D721Med (cell line): ENCODE measurements at places on chromosomes 5 and 9.

- DNase-seq, result no peak
Observed at GRCh38 chr9:27154908-27155307, 45.9 kb downstream of the TEK start.

DNA sequence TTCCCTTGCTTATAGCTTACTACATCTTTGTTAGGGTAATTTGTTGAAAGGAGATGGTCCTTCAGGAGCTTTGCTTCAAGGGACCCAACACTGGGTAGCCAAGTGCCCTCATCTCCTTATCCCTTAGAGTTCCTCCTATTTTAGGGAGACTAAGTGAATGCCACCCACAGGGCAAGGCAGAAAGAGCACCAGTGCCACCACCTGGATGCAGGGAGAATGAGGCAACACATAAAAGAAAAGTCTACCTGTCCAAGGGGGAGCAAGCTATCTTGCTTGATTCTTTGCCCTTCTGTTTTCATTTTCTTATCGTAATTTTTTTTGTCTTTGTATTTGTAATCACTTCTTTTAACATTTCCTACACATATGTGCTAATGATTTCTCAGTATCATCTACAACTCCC is 205.5 kb downstream of the NPR3 start:
- DNase-seq, result no peak

DNA sequence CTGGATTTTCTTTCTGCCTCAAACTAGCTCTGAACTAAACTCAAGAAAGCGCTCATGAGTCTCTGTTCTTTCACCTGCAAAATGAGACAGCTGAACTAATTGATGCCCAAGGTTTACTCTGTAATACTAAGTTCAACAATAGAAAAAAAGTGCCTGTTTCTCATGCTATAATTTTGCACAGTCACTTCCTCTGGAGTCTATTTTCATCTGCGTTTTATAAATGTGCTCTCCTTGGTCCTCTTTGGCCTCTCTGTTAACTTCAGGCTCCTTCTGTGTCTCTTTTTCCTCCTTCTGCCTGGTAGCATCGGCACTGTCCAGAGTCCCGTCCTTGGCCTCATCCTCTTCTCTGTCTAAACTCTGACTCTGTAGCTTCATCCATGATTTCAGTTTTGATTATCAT is 311.9 kb upstream of the TLE4 start:
- no peak for DNase-seq

- DNase-seq, result no peak
Observed at GRCh38 chr5:73136055-73136562, 15.7 kb downstream of the TMEM171 start.

DNA sequence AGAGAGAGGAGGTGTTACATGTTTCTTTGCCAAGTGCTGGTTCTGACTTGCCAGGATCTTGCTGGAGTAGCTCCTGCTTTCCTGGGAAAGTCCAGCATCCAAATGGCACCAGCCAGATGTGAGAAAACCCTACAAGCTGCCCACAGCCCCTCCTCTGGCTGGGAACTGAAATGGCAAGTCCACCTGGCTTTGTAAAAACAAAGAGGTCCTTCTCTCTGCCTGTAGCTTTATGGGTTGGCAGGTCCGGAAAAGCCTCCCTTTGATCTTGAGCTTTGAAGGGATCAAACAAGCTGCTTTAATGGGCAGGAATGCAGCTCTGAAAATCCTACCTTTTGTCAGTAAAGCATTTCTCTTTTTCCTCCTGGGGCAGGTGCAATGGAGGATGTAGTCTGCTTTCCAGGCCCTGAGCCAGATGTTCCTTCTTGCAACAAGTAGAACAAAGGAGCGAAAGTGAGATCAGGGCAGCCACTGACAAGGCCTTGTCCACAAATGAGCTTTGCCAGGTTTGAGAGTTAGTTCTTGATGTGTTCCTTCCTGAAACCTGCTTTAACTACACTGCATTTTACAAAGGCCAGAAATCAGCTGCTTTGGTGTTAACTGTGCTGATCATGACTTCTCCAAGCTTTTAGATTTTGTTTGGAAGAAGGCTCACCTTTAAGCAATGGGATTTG is 456.7 kb downstream of the ZNF608 start:
- no peak for DNase-seq

- no peak for DNase-seq
Observed at GRCh38 chr5:180171568-180172094, 37.4 kb downstream of the RASGEF1C start.

- DNase-seq, result no peak
Observed at GRCh38 chr5:146599261-146599660, 83.3 kb upstream of the GPR151 start.

GRCh38 chr9:14652729-14653377 is 40.4 kb downstream of the ZDHHC21 start:
- no peak for DNase-seq

GRCh38 chr9:89304834-89305188 is 6.2 kb upstream of the CKS2 start:
- no peak for DNase-seq

DNA sequence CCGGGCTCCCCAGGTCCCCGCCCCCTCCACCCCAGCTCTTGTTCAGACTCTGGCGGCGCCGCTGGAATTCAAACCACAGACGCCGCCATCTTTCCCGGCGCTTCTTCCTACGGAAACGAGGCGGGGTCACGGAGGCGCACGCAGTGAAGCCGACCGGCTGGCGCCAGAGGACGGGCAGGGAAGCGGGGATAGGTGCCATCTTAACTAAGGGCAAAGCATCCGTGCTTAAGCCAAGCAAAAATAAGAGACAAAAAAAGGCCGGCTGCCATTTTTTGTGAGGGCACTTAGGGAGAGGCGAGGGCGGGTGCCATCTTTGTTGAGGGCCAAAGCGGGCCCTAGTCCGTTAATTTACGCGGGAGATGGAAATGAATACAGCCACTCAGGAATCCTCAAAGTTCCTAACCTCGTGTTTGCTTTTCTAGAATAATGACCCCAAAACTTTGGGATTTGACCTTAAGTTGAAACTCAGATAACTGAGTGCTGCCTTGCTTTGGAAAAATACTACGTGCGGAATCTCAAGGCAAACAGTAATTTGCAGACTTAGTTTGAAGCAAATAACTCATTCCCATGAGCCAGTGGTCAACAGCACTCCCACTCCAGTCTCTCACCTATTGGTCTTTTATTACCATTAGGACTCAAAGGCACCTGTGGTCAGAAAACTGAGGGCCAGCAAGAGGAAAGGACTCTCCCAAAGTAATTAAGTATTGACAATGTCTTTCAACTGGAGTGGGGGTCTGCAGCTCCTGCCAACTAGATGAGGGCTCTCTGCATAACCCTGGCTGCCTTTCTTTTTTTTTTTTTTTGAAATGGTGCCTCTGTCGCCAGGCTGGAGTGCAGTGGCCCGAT is at the start of gene CDK5RAP2:
TSS of gene CDK5RAP2 (minus strand) at position 117 of the 846 bp plus-strand sequence. CDS start 189 bp downstream, outside the sequence.
- peak; percentile 78 for DNase-seq

GRCh38 chr9:93288341-93288740 is 104.4 kb downstream of the WNK2 start:
- no peak for DNase-seq

DNA sequence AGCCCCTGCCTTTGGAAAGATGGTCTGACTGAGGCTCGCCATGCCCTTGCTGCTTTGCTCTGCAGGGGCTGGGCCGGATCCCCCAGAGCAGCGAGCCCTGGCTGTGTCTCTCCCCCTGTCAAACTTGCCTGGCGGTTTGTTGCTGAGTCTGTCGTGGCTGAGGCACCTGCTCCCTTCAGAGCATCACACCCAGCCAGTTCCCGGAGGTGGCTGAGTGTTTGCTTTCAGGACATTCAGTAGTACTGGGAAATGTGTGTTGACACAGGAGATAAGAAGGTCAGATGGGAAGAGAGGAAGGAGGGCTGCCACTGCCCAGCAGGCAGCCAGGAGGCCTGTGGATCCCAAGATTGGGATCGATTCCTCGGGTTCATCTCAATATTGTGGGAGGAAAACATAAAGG is 62.9 kb downstream of the GADD45G start:
- DNase-seq, result no peak

DNA sequence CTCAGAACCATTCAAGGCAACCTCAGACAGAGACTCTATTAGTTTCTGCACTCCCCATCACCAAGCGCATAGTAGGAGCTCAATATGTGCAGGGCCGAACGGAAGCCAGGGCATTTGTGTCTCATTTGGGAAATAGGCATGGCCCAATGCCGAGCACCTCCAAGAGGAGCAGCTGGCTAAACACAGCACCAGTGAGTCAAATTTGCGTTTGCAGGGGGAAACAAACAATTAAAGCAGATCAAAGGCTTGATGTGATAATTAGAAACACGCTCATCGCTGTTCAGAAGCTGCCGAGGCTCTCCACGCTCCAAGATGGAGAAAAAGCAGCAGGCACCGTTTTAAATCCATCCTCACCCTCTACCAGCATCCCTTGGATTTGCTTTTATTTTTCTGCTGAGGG is 225.3 kb downstream of the AGTPBP1 start:
- DNase-seq, result no peak

DNA sequence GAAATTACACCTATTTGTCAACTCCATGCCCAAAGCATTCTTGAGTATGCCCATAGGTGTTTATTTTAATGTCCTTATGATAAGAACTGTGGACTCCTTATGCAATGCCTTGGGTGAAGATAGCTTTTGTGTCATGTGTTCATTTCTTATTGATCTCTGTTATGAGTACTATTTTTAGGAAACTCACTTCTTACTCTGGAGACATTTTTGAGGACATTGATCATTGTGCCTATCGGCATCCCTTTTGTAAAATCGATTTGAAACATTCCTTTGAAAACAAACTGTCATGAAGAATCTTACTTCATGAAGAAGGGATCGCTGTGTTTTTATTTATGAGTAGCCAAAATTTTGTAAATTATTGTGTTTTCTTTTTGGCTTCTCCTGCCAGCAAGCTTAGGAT is 257.3 kb downstream of the NTRK2 start:
- no peak for DNase-seq

GRCh38 chr5:141725891-141726290 is 43.9 kb upstream of the ARAP3 start:
- no peak for DNase-seq

DNA sequence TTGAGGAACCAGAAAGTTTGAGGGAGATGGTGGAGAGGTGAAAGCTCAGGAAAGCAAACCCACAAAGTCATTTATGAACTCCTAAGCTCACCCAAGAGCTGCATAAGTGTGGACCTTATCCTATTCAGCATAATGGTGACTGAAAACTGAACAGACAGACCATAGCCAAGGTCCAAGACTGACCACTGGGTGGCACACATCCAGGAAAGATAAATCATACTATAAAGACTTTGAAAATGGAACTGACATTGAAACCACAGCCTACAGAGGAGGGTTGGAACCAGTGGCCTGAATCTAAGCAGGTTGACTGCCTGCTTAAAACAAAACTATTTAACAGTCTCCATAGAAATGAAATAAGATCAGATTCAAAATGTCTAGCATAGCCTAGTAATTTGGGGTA is 121.0 kb upstream of the RGS7BP start:
- no peak for DNase-seq
